SW 1271 (cell line): ENCODE measurements at places on chromosomes 16 and 17.

GRCh38 chr17:21677126-21677910 lies 15.0 kb upstream of the KCNJ18 start:
- DNase-seq = no peak

- no peak for DNase-seq
Measured at GRCh38 chr16:27211026-27211425, 7.7 kb downstream of the KDM8 start.

GRCh38 chr16:8026450-8026849 lies 563.9 kb downstream of the TMEM114 start:
- DNase-seq = no peak

DNA sequence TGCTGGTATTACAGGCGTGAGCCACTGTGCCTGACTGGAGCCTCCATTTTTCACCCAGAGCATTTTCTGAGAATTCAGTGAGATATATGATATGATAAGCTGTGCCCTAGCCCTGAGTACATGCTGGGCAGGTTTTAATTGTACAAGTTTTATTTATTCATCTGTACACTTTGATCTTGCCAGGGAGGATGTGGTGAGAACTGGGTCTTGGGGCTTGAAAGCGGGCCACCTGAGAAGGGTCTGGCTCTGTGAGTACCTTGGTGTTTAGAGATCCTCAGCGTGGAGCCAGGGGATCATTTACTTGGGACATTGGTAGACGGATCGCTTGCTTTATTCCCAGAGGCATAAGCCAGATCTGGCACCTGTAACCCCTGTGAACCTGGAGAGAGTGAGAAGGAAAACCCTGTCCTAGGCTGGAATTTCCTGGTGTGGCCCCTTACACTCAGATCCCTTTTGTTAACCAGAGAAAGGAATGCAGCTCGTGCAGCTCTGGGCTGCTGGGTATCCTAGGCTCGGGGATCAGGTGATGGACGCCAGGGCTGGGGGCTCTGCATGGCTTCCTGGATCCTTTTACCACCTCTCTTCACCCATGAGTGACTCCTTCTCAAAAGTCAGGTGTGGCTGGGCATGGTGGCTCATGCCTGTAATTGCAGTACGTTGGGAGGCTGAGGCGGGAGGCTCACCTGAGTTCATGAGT lies 91.9 kb downstream of the ABCC1 start:
- no peak for DNase-seq

- no peak for DNase-seq
Measured at GRCh38 chr16:86122681-86123342, 223.8 kb downstream of the IRF8 start.

GRCh38 chr17:4635823-4636375 lies 5.6 kb downstream of the ALOX15 start:
- no peak for DNase-seq

DNA sequence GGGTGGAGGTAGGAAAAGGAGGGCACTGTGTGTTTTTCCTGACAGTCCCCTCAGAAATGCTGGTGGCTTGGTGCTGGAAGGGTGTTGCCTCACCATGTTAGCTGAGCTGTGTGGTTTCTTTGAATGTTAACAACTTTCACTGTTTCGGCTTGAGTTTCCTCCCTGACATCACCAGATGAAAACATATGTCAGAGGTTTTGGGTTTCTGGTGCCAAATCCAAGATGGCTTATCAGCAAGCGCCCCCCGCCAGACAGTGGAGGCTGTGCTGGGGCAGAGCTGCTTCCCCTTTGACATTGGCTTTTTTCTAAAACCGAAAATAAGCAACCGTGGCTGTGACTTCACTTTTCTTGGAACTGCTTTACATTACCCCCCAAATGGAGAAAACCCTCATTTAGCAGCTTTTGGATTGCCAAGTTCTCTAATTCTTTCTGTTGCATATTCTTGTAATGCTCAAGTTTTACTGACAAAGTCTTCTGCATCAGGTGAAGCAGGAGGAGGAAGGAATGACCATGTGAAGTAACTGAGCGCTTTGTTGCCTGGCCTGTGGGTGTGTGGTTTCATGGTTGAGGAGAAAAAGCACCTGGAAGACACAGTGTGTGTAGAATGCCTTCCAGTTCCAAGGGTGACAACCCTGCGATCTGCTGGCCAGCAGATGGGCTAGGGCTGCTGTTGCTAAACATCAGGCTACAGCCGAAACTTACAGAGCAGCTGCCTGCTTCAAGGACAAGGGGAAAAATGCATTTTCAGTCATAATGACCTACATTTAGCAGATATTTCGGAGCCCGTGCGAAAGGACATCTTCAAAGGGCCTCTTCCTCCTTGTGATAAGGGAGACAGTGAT lies 9.7 kb downstream of the RMI2 start:
- no peak for DNase-seq

- no peak for DNase-seq
Measured at GRCh38 chr17:59800530-59800942, 92.2 kb downstream of the TUBD1 start.

- peak; percentile 31 for DNase-seq
Measured at GRCh38 chr17:32876417-32877163, at the start of gene MYO1D. Gene MYO1D (minus strand): TSS chr17:32877124. CDS start chr17:32876872, 252 bp downstream.

GRCh38 chr16:885391-885790 lies 84.9 kb upstream of the GNG13 start:
- DNase-seq = no peak

DNA sequence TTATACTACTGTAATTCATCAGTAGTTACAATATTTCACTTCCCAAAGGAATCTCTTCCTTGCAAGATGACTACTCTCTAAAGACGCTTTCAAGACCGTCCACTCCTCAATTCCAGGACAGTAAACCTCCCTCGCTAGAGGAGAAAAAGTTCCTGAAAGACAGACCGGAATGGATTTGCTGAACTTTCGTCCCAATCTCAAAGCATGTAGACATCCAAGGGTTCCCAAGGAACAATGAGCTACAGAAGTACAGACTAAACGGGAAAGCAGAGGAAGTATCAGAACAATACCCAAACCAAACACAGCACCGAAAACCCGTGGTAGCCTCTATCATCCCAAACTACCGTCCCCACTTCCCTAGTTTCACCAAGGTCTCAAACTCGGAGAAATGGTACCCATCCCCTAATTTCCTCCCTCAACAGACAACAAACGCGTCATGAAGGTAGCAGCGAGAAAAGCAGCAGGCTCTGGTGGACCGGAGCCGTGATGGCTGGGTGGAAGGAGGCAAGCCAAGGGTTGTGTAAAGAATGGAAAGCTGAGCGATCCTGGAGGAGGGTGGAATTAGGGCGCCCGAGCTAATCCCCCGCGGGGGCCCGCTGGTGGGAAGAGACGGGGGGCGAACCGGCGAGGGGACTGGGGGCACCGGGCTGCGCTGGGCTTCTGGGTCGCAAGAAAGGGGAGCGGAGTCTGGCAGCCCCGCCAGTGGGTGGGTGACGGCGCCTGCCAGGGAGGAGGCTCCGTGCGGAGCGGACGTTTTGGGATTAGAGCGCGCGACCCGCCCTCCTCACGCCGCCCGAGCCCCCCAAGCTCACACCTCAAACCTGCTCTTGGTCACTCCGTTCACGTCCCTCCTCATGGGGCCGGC lies 647 bp downstream of the FBXL20 start:
- no peak for DNase-seq

GRCh38 chr16:17083628-17084027 lies 387.1 kb downstream of the XYLT1 start:
- no peak for DNase-seq

DNA sequence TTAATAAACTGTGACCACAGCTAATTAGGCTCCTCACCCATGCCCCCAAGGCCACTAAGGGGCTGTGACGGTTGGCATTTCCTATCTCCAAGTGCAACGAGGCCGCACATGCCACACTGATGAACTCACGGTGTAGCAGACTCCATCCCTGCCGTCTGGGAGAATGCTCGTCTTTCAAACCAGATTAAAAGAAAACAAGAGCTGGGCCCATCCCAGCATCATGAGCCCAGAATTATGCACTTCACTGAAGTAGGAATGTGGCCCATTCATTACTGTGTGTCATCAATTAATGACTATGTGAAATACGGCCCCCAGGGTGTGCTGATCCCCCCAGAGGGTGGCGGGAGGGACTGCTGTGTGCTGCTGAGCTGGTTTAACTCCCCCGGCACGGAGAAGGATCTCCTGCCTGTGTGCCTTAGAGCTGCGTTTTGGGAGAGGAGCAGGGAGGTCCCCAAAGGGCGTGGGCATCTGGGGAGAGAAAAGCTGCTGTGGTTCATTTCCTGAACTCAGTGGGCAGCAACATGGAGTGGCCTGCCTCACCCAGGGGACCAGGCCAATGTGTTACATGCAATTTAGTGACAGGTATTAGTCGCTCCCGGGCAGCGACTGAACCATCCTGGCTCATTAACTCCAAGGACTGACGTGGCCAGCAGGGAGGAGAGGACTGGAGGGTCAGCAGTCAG lies 194.5 kb downstream of the FOXL1 start:
- DNase-seq = no peak

GRCh38 chr17:21454441-21454840 lies 78.3 kb downstream of the KCNJ12 start:
- no peak for DNase-seq

- DNase-seq = no peak
Measured at GRCh38 chr17:77441130-77441920, 300.6 kb downstream of the SEC14L1 start.

DNA sequence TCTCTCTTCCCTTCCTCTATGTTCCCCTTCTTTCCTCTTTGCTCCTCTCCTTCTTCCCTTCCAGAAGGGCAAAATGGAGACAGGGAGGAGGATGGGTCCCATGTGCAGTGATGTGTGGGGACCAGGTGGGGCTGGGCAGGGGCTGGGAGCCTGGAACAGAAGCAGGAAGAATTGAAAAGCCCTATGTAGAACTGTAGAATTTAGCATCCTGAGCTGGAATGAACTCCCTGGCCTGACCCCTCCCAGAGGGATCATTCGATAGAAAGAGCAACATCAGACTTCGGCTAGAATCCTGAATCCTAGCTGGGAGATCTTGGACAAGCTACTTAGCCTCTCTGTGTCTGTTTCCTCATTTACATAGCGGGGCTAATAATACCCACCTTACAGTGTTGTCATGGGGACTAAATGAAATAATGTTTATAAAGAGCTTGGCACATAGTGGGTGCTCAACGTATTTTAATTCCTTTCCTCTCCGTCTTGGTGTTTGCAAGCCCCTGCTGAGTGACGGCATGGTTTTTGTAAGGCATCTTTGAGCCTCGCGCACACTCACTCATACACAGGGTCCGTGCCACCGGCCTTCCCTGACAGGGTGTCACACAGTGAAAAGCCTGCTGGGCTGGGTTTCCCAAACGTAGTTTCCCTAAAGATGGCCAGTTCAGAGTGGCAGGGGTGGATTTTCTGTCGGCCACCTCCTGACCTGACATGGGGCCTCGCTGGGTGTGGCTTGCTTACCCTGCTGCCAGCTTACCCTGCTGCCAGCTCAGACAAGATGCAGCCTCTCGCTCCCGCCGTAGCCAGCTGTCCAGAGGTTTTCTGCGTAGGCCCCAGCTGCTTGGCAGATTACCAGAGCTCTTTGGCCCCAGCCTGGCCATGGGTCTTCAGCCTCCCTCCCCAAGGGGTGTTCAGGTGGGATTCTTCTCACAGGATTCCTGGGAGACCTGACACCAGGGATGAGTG lies 6.1 kb upstream of the ARHGAP23 start:
- DNase-seq = no peak

DNA sequence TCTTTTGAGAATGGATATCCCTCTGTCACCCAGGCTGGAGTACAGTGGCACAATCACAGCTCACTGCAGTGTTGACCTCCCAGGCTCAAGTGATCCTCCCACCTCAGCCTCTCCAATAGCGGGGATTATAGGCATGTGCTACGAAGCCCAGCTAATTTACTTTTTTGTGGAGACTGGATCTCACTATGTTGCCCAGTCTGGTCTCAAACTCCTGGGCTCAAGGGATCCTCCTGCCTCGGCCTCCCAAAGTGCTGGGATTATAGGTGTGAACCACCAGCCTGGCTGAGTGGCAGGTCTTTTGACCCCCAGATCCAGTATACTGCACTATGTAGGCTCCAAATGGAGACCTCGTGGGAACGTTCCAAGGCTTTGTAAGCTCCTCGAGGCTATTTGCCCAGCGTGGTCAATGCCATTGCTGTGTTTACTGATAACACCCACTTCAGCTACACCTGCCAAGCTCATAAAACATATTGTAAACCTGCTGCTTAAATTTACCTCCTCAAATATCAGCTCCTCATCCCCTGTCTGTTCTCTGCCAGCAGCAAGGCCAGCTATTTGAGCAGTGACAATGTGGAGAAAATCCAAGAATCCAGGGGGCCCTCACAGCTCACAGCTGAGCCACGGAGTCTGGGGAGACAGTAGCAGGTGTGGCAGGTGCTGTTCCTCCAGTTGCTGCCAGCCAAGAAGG lies 16.2 kb upstream of the KIFC3 start:
- no peak for DNase-seq

DNA sequence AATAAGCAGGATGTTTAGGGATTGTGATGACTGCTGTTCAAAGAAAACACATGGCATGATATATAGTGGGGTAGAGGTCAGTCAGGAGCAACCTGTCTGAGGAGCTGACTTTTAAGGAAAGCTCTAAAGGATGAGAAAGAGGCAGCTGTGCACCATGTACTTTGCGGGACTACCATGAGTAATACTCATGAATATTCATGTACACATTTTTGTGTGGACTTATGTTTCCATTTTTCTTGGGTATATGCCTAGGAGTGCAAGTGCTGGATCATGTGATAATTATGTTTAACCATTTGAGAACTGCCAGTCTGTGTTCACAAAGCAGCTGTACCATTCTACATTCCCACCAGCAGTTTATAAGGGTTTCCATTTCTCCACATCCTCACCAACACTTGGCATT lies 35.8 kb downstream of the BEAN1 start:
- DNase-seq = no peak
